Effector CD4-positive, alpha-beta T cell (primary cell): ENCODE measurements at places on chromosomes 11 and 22.

DNA sequence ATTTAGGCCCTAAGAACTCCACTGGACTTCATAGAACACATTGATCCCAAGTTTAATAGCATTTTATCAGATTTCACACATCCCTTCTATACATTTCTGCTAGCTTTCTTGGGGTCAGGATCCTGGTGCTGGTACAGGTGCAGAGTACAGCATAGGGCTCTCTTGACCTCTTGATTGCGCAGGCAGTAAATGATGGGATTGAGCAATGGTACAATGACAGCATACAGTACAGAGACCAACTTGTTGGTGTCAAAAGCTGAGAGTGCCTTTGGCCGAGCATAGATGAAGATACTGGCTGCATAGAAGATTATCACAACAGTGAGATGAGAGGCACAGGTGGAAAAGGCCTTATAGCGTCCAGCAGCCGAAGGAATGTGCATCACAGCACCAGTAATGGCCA, 4.8 kb downstream of the OR6A2 start:
- no peak for DNase-seq

DNA sequence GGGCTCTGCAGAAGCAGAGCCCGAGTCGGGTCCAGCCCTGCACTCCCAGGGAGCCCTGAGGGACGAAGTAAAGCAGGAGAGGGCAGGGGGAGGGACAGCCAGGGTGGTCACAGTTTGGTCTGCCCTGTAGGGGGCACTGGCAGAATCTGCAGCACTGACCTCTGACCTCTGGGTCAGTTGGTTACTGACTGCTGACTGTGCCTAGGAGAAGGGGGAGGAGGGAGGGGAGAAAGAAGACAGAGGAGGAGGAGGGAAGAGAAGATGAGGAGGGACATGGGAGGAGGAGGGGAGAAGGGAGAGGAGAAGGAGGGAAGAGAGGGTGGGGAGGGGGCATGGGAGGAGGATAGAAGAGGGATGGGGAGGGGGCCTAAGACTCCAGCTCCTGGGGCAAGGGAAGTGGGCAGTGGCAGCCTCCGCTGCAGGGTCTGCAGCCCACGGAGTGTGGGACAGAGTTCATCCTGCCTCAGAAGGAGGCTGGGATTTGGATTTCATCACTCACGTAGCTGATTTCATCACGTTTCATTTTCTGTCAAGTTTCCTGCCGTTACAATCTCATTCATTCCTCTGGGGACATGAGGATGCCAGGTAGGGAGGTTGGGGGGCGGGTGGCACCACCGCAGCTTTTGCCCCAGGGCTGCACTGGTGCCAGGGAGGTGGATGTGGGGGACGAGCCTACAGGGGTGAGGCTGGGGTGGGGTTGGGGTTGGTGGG, 55.2 kb downstream of the FLRT1 start:
- DNase-seq = no peak

- DNase-seq = no peak
Measured at GRCh38 chr11:92627615-92628256, 341.7 kb upstream of the MTNR1B start.

DNA sequence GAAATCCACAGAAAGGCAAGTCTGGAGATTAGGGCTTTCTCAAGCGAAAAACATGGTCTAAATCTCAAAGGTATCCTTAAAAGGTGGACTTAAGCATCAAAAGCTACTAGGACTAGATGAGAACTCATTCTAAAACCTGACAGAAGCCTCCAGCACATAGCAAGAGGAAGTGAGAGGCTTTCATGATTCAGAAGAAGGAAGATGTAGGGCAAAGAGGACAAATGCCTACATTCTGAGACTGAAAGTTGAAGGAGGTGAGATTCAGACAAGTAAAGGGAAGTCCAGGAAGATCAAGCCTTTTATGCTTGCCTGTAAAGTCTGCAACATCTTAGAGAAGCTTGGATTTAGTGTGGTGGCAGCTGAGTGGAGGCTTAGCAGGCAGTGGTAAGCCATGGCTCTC, 98.9 kb downstream of the PGR start:
- no peak for DNase-seq

GRCh38 chr11:83558281-83558680, 272.1 kb upstream of the CCDC90B start:
- no peak for DNase-seq

GRCh38 chr11:57598831-57599155, 1.3 kb downstream of the SERPING1 start:
- no peak for DNase-seq

DNA sequence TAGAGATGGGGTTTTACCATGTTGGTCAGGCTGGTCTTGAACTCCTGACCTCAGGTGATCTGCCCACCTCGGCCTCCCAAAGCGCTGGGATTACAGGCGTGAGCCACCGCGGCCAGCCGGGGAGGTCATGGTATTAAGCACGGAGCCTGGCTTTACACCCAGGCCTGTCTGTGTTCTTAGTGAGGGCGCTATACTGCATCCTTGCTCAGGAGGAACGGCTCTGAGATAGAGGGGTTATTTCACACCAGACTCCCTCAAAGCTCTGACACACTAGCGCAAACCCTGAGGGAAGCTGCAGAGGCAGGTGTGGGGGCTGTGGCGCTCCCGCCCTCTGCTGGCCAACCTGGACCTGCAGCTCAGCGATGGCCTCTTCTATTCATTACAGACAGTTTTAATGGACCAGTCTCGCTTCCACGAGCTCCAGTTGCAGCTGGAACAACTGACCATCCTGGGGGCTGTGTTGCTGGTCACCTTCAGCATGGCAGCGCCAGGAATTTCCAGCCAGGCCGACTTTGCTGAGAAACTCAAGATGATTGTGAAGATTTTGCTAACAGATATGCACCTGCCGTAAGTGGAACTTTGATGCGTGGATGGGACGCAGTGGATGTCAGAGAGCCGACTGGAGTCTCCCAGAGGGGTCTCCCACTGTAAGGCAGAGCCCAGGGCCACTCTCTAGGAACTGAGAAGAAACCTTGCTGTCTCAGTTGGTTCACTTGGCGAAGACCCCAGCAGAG, 26.2 kb downstream of the TCP11L1 start:
- DNase-seq = peak; percentile 59

DNA sequence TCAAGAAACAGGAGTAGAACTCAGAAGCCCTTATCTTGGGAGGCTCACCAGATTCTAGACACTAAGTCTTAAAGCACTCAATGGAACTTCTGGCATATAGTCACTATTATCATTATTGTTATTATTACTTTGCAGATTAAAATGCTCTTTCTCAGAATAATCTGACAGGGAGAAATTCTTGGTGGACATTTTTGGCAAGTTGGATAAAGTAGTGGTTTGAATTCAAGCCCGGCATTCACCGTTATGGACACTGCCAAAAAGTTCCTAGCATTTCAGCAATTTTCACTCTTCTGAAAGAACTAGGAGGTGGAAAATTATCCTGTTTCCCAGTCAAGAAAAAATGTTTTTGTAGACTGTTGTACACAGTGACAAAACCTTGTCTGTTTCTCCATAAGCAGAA, 179.6 kb upstream of the ISX start:
- no peak for DNase-seq
